ENCODE measurements at places on chromosomes 13 and 19. TPM values are rescaled to one million over a fixed set of nuclear protein-coding genes. Genes with fewer than 3 reads are reported as not detected.

The CBARP gene
- not detected for total RNA-seq

The PSG1 gene
- not detected for total RNA-seq

The C1QTNF9B gene
- total RNA-seq, result not detected

The ZNF527 gene
- 11.4 TPM for total RNA-seq

The THSD1 gene
- total RNA-seq, result 0.44 TPM

The KCTD15 gene
- 0.80 TPM for total RNA-seq

The CCDC8 gene
- total RNA-seq, result not detected

The ADAMTSL5 gene
- not detected for total RNA-seq

GRCh38 chr13:42109957-42110356 is 61.5 kb downstream of the DGKH start:
- H3K4me1 ChIP-seq, result no peaks in the 10 kb centered on the region
- H3K27ac ChIP-seq, result no peak overlapping the region
- no peak overlapping the region for H3K4me3 ChIP-seq
- no peaks in the 10 kb centered on the region for H3K36me3 ChIP-seq

DNA sequence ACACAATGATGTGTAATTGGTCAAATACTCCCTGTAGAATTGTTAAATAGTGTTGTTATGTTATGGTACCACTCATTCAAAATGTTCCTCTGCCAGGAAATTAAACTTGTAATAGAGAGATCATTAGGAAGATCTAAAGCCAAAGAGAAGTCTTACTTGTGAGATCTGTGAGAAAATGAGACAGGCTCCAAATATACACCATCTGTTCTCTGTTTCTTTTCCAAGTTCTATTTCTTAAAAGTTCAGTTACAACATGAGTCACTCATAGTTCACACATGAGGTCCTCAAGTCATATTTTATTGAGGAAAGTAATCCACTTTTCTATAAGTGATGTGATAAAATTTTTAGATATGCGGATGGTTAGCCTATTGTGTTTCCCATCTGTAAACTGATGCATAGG is 1038.1 kb upstream of the PRR20A start:
- no peaks in the 10 kb centered on the region for H3K27me3 ChIP-seq
- H3K36me3 ChIP-seq, result no peaks in the 10 kb centered on the region
- H3K4me1 ChIP-seq, result no peaks in the 10 kb centered on the region
- DNase-seq, result no peak
- H3K4me3 ChIP-seq, result no peak overlapping the region

GRCh38 chr19:7645163-7645562 is 8.3 kb downstream of the STXBP2 start:
- DNase-seq, result no peak
- H3K27ac ChIP-seq, result no peak overlapping the region
- H3K4me3 ChIP-seq, result no peak overlapping the region
- H3K4me1 ChIP-seq, result no peaks in the 10 kb centered on the region
- H3K36me3 ChIP-seq, result no peaks in the 10 kb centered on the region

- peak overlapping the region; percentile 74 for H3K4me3 ChIP-seq
- H3K27me3 ChIP-seq, result no peaks in the 10 kb centered on the region
- H3K4me1 ChIP-seq, result peaks cover 38% of the 10 kb centered on the region
- H3K36me3 ChIP-seq, result no peaks in the 10 kb centered on the region
- H3K27ac ChIP-seq, result no peak overlapping the region
Measured at GRCh38 chr13:80338781-80339562, 2.0 kb downstream of the SPRY2 start.

DNA sequence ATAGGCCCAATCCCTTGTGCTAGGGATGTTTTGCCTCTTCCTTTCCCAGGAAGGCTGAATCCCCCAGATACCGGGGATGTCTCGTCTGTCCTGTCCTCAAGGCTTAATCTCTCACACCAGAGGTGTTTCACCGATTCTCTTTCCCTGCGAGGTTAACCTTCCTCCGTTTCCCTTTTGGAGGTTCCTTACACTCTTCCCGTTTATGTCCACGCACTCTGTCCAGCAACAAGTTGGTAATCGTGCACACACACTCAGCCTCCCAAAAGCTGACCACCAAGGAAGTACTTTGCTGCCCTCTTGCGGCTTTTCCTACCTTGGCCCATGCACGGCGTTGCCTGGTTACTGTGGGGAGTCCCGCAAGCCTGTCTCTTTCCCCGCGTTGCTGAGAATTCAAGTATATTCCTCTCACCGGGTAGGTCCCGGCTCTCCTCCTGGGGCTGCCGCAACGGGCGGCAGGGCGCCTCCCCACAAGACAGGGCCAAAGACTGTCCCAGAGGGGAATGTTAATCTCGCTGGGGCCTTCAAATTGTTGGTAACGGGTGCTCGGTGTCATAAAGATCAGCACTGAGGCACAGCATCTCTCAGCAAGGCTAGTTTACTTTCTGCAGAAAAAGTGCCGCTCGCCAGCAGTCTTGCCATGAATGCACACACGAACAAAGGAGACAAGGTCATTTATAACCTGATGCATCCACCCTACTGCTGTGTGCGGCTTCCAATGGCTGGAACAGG is 36.7 kb upstream of the CD177 start:
- no peak overlapping the region for H3K4me3 ChIP-seq
- no peaks in the 10 kb centered on the region for H3K36me3 ChIP-seq
- H3K4me1 ChIP-seq, result no peaks in the 10 kb centered on the region
- no peak overlapping the region for H3K27ac ChIP-seq
- no peak for DNase-seq

GRCh38 chr13:40192452-40192851 is 474.0 kb downstream of the FOXO1 start:
- H3K27ac ChIP-seq, result no peak overlapping the region
- no peaks in the 10 kb centered on the region for H3K36me3 ChIP-seq
- no peak overlapping the region for H3K4me3 ChIP-seq
- peaks cover 16% of the 10 kb centered on the region for H3K4me1 ChIP-seq

- no peak overlapping the region for H3K27ac ChIP-seq
- H3K27me3 ChIP-seq, result no peaks in the 10 kb centered on the region
- no peak overlapping the region for H3K4me3 ChIP-seq
- no peaks in the 10 kb centered on the region for H3K36me3 ChIP-seq
- H3K4me1 ChIP-seq, result peaks cover 4% of the 10 kb centered on the region
Measured at GRCh38 chr19:28466107-28467045, 746.6 kb downstream of the UQCRFS1 start.

- no peaks in the 10 kb centered on the region for H3K27me3 ChIP-seq
- no peaks in the 10 kb centered on the region for H3K36me3 ChIP-seq
- no peak overlapping the region for H3K27ac ChIP-seq
- DNase-seq, result no peak
Measured at GRCh38 chr13:39170711-39171110, 132.5 kb downstream of the NHLRC3 start.

DNA sequence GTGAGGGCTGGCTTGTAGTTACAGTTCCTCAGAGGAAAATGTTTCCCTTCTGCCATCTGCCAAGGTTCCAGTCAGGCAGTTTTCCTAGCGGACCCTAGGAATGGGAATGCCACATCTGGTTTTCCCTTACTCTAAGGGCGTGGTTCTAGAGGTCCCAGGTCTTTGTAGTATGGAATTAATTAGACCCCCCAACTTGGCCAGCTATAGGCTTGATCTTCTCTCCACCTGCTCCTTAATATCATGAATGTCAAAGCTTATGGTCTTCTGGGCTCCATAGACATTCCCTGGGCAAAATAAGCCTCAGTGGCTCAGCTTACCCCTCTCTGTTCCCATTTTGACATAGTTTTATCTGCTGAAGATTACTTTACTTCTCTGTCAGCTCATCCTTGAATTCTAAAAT is 70.0 kb downstream of the ZNF568 start:
- DNase-seq, result no peak
- no peaks in the 10 kb centered on the region for H3K27me3 ChIP-seq
- H3K4me3 ChIP-seq, result no peak overlapping the region
- peaks cover 5% of the 10 kb centered on the region for H3K36me3 ChIP-seq
- no peaks in the 10 kb centered on the region for H3K4me1 ChIP-seq

GRCh38 chr13:58884353-58885209 is 1253.0 kb downstream of the PCDH17 start:
- no peaks in the 10 kb centered on the region for H3K27me3 ChIP-seq
- no peak for DNase-seq
- H3K4me3 ChIP-seq, result no peak overlapping the region

GRCh38 chr19:33815380-33816340 is 19.0 kb downstream of the KCTD15 start:
- no peaks in the 10 kb centered on the region for H3K27me3 ChIP-seq
- peaks cover 24% of the 10 kb centered on the region for H3K4me1 ChIP-seq
- H3K36me3 ChIP-seq, result no peaks in the 10 kb centered on the region
- H3K4me3 ChIP-seq, result no peak overlapping the region

- H3K27me3 ChIP-seq, result no peaks in the 10 kb centered on the region
- DNase-seq, result peak; percentile 18
- H3K27ac ChIP-seq, result no peak overlapping the region
- peaks cover 2% of the 10 kb centered on the region for H3K36me3 ChIP-seq
- no peak overlapping the region for H3K4me3 ChIP-seq
Measured at GRCh38 chr13:97261254-97262005, 39.3 kb downstream of the MBNL2 start.

DNA sequence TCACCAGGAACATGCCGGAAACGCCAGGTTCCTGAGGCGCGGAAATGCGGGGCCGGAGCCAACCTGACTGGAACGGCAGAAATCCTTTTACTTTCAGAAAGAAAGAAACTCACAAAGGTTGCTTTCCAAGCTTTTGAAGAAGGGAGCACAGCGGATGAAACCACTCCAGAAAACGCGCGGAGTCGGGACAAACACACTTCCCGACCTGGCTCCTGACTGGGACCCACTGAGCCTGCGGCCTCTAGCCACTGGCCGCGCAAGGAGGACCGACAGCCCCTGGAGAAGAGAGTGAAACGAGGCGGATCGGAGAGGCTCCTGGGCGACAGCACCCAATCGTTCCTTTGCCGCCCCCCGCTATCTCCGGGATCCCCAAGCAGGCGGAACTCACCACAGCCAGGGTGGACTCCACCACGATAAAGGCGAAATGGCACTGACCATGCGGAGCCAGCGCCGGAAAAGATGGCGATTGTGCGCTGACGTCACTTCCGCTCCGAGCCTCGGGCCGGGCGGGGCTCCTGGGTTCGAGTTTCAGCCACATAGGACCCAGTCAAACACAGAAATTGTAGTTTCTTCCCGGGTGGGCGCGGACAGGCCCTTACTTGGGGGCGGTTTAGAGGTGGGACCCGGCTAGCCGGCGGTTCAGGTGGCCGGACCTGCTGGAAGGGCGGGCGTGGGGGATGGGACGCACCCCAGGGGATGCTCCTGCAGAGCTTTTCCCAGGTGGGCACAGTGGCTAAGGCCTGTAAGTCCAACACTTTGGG is at the start of gene ZNF121:
Gene ZNF121 (minus strand): TSS at position 432 of the 761 bp plus-strand sequence. CDS start 16,407 bp downstream, outside the sequence.
- peak within 1 kb of the TSS; percentile 90 for H3K27ac ChIP-seq
- H3K4me3 ChIP-seq, result peak within 1 kb of the TSS; percentile 77
- no peaks in the 10 kb centered on the region for H3K27me3 ChIP-seq
- H3K4me1 ChIP-seq, result no peaks in the 10 kb centered on the region
- peak; percentile 90 for DNase-seq
- H3K36me3 ChIP-seq, result no peaks in the 10 kb centered on the region

- no peaks in the 10 kb centered on the region for H3K36me3 ChIP-seq
- no peaks in the 10 kb centered on the region for H3K27me3 ChIP-seq
- no peak overlapping the region for H3K4me3 ChIP-seq
Measured at GRCh38 chr13:80235967-80236302, 105.0 kb downstream of the SPRY2 start.

DNA sequence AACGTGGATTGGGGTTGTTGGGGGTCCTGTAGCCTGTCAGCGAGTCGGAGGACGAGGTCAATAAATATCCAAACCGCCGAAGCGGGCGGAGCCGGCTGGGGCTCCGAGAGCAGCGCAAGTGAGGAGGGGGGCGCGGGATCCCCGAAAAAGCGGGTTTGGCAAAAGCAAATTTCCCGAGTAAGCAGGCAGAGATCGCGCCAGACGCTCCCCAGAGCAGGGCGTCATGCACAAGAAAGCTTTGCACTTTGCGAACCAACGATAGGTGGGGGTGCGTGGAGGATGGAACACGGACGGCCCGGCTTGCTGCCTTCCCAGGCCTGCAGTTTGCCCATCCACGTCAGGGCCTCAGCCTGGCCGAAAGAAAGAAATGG is 754 bp upstream of the SIX5 start:
- H3K27me3 ChIP-seq, result no peaks in the 10 kb centered on the region
- H3K4me1 ChIP-seq, result peaks cover 32% of the 10 kb centered on the region
- H3K36me3 ChIP-seq, result no peaks in the 10 kb centered on the region
- DNase-seq, result peak; percentile 89

- peaks cover 6% of the 10 kb centered on the region for H3K4me1 ChIP-seq
- no peaks in the 10 kb centered on the region for H3K27me3 ChIP-seq
- H3K36me3 ChIP-seq, result no peaks in the 10 kb centered on the region
- DNase-seq, result no peak
Measured at GRCh38 chr13:34161931-34162543, 344.1 kb downstream of the RFC3 start.

GRCh38 chr19:7879836-7880235 is 5.6 kb upstream of the PRR36 start:
- no peak overlapping the region for H3K4me3 ChIP-seq
- H3K27me3 ChIP-seq, result peaks cover 3% of the 10 kb centered on the region
- no peaks in the 10 kb centered on the region for H3K36me3 ChIP-seq

DNA sequence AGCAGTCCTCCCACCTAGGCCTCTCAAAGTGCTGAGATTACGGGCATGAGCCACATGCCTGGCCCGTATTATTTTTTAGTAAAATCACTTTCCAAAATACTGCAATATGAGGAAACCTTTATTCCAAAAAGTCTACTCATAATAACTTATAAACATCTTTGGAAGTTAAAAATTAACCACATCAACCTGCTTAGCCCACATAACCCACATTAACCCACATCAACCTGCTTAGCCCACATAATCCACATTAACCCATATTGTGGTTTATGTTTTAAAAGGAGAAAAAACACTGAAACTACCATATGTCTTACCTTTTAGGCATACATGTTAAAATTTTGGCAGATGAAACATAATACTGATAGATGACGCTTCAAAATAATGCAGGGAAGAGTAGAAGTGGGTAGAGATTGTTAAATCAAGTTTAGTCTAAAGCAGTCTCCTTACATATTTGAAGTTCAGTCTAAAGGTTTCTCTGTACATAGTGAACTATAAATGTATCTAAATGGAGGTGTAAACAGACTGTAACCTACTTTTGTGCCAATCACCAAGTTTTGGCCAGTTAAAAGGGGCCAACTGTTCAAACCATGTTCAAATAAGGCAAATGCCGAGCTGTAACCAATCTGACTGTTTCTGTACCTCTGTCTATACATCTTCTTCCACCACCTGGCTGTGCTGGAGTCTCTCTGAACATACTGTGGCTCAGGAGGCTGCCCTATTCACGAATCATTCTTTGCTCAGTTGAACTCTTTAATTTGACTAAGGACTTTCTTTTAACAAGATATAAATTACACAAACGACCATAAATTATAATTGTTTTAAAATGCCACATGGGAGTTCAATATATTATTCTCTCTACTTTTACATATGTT is 14.5 kb downstream of the KPNA3 start:
- H3K4me1 ChIP-seq, result no peaks in the 10 kb centered on the region
- no peak for DNase-seq

GRCh38 chr19:43504426-43505185 is at the start of gene PHLDB3:
TSS of gene PHLDB3 (minus strand) at chr19:43504746. CDS start at chr19:43504118, 628 bp downstream.
- H3K36me3 ChIP-seq, result peaks cover 1% of the 10 kb centered on the region
- DNase-seq, result no peak
- peak within 1 kb of the TSS; percentile 82 for H3K27ac ChIP-seq
- H3K4me3 ChIP-seq, result peak within 1 kb of the TSS; percentile 71
- peaks cover 22% of the 10 kb centered on the region for H3K4me1 ChIP-seq
- H3K27me3 ChIP-seq, result no peaks in the 10 kb centered on the region

GRCh38 chr13:74555651-74556420 is 421.6 kb upstream of the KLF12 start:
- peaks cover 22% of the 10 kb centered on the region for H3K4me1 ChIP-seq
- H3K27ac ChIP-seq, result no peak overlapping the region
- DNase-seq, result no peak
- no peak overlapping the region for H3K4me3 ChIP-seq
- no peaks in the 10 kb centered on the region for H3K27me3 ChIP-seq

All from B cell (primary cell).